ENCODE measurements at places on chromosomes 1 and 21.

DNA sequence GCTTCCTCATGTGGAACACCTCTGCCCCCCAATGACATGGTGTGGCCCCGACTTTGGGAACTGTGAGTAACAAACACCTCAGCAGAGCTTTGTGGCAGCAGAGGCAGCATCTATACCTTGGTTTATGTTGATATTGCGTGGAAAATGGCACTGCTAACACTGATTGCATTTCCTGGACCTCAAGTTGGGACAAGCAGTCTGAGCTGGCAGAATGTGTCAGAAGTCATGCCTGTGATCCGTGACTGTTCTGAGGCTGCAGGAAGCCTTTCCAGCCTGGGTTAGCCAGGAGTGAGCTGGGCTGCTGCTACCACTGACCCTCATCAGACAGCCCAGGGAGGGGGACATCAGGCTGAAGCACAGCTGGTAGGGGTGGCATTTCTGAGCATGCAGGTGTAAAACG is 268.5 kb downstream of the KCNJ6 start:
- DNase-seq: no peak

- DNase-seq: no peak
These were observed 254.7 kb downstream of the LRRIQ3 start for GRCh38 chr1:73943270-73943669.

DNA sequence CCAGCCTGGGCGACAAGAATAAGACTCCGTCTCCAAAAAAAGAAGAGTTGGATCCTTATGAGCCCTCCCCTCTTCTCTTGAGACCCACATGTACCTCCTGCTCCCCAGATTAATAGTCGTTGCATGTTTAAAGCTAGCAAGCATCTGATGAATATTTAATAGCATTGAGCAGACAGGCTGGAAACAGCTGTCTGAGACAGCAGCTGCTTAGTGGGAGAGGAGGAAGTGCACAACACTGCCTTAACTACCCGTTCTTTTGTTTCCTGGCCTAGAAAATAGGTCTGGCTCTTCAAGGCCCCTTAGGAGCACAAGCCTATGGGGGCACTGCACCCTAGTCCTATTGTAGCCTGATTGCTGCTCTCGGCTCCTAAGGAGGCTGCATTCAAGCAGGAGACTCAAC is 17.3 kb upstream of the TMEM39B start:
- no peak for DNase-seq

DNA sequence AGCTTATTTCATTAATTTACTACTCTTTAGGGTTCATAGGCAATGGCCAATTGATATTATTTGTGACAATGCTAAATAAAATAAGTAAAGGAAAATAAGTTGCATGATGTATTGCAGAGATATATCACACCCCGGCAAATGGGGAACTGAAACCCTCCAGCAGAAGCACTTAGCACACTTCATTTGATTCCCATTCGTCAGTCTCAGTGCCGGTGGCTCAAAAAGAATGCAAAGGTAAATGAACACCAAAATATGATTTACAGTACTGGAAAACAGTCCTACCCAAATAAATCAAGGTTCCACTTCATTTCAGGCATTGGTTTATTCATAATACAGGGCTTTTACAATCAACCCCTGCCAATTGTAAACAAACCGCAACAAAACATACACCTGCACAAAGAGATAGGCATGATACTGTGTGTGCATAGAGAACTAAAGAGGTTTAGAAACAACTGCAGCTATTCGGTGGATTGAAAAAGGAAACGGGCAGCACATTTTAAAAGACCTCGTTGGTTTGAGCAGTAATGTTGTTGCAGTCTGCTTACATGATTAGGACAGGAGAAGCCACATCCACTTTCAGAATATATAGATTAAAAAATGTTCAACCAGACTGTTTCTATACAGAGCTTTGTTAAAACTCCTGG is 1019.2 kb downstream of the TTLL7 start:
- DNase-seq: no peak

DNA sequence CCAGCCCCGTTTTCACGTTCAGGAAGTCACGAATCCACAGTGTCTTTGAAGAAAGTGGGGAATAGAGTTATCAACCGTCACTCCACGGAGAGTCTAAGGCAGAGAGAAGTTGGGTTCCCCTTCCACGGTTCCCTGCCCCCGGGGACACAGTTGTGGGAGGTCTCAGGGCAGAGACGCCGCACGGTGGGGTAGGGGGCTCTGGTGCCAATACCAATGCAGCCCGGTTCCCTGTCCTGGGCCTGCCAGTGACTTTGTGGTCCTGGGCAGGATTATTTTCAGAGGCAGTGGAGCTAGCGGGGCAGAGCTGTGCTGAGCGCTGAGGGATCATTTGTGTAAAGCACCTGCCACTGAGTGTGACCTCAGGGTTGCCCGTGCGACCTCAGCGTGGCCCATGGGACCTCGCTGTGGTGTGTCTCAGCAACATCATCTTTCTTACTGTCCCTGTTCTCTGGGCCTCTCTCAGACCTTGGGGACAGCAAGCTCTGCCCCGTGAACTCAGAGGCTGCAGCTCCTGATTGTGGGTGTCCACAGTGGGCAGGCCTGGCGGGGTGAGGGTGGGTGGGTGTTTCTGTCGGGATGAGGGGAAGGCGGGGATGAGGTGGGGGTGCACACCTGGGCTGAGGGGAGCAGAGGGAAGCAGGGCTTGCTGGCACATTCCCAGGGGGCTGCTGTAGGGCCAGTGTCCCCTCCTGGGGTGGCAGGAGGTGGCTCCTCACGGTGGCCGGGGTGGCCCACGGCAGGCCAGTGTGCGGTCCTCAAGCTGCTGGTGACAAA is 65.2 kb downstream of the AGPAT3 start:
- DNase-seq: no peak

DNA sequence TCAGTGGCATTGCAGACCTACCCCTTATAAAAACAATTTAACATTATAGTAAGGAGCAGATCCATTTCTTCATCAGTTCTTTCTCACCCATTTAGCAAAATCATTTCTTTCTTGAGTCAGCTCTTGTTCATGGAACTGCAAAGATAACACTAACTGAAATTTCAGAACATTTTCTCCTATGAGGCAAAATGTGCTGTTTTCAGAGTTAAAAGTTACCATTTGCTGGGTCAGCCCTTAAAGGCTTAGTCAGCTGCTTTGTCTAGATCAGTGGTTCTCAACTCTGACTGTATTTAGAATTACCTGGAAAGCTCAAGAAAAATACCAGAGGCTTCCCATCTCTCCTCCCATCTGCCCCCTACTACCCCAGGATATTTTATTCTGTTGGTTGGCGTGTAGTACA is 12.2 kb downstream of the METTL13 start:
- DNase-seq: no peak

- DNase-seq: no peak
These were observed 21.7 kb downstream of the GLRX2 start for GRCh38 chr1:193083365-193084088.

GRCh38 chr1:32426489-32427255 is 32.4 kb upstream of the BSDC1 start:
- DNase-seq: no peak

GRCh38 chr1:234938135-234938534 is 190.5 kb downstream of the TOMM20 start:
- no peak for DNase-seq

GRCh38 chr21:37874904-37875780 is 41.1 kb downstream of the KCNJ6 start:
- DNase-seq: no peak

All from Calu3 (cell line).